A549 treated with ZK216348 at 1 μM for 4 hours (cell line): ENCODE measurements at places on chromosomes 3 and 15. TPM values are rescaled to one million over a fixed set of nuclear protein-coding genes. Genes with fewer than 3 reads are reported as not detected.

NR1D2 gene
- total RNA-seq = 5.8 to 10.7 TPM (median 7.6 TPM) in 5 replicates

MLF1 gene
- 22.0 to 37.0 TPM (median 24.5 TPM) in 5 replicates for total RNA-seq

NOX5 gene
- total RNA-seq = 0.12 to 0.41 TPM (median 0.26 TPM) in 5 replicates

XPC gene
- total RNA-seq = 29.8 to 34.0 TPM (median 32.3 TPM) in 5 replicates

GOLGA8S gene
- total RNA-seq = 0.12 to 0.25 TPM (median 0.18 TPM) in 5 replicates

ANKUB1 gene
- not detected in 5 replicates for total RNA-seq

ABHD2 gene
- total RNA-seq = 85.5 to 185 TPM (median 119 TPM) in 5 replicates

TUSC7 gene
- total RNA-seq = not detected in 5 replicates

CHRNB4 gene
- total RNA-seq = 0.39 to 1.8 TPM (median 0.80 TPM) in 5 replicates

AMT gene
- total RNA-seq = 0.24 to 0.54 TPM (median 0.37 TPM) in 5 replicates

SLC2A2 gene
- total RNA-seq = not detected in 5 replicates

C15orf61 gene
- 2.2 to 5.2 TPM (median 3.8 TPM) in 5 replicates for total RNA-seq

ADAMTSL3 gene
- total RNA-seq = 0.11 to 1.1 TPM (median 0.33 TPM) in 5 replicates

EPHB3 gene
- 0.23 to 0.70 TPM (median 0.27 TPM) in 5 replicates for total RNA-seq

PIGX gene
- 29.2 to 31.9 TPM (median 29.3 TPM) in 5 replicates for total RNA-seq

CCDC13 gene
- total RNA-seq = 0.33 to 0.60 TPM (median 0.36 TPM) in 5 replicates

GPR27 gene
- 2.5 to 4.1 TPM (median 3.1 TPM) in 5 replicates for total RNA-seq

ABHD10 gene
- total RNA-seq = 14.2 to 22.5 TPM (median 20.8 TPM) in 5 replicates

DUOX2 gene
- 0.05 to 0.09 TPM (median 0.05 TPM) in 4 of 5 replicates, not detected in the other for total RNA-seq

ARID3B gene
- total RNA-seq = 3.2 to 4.5 TPM (median 3.8 TPM) in 5 replicates

RAD18 gene
- total RNA-seq = 9.4 to 22.4 TPM (median 14.9 TPM) in 5 replicates

ZNF385D gene
- not detected in 5 replicates for total RNA-seq

RAD51 gene
- 17.8 to 23.9 TPM (median 18.4 TPM) in 5 replicates for total RNA-seq

SENP7 gene
- 1.2 to 3.0 TPM (median 2.1 TPM) in 5 replicates for total RNA-seq
